Substantia nigra (tissue), 51 donors: ENCODE measurements at places on chromosomes 11 and 22.

DNA sequence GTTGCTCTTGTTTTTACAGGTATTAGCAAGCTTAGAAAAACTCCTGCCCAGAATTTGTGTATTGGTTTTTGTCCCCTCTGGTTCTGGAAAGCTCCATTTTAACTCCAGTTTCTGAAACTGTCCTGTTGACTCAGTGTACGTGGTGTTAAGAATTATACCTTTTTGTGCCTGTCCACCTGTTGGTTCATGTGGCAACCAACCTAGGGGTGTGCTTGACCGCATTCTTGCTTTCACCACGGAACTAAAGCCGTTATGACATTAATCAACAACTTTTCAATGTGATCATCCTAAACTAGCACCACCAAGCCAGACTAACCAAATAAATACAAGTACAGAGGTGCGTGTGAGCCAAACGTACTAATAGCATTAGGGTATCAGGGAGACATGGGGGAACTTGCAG lies 56.0 kb upstream of the PTH start:
- DNase-seq: no peak

DNA sequence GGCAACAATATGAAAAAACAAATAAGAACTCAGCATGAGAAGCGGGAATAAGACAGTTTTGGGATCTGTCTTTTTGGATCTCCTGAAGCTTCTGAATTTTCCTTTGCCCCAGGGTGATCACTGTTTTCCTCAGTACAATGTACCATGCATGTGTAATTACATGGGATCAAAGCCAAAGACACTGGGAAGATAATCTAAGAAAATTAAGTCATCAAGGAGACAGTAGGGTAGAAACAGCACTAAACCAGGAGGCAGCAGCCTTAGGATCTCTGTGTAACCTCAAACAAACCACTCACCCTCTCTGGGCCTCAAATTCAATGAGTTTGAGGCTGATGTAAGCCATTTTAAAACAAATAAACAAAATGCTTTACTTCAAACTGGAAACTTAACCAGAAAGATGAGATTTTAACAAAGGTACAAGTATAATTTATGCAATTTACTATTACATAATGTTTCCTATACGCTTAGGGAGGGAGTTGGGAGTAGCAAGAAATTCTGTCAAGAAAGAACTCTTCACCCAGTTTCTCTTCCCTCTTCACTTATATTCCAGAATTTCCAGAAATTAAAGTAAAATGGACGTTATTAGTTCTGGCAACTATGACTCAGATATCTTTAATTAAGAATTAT lies 77.0 kb downstream of the RAB30 start:
- DNase-seq: no peak

GRCh38 chr11:30458541-30458940 lies 127.6 kb downstream of the MPPED2 start:
- no peak for DNase-seq

DNA sequence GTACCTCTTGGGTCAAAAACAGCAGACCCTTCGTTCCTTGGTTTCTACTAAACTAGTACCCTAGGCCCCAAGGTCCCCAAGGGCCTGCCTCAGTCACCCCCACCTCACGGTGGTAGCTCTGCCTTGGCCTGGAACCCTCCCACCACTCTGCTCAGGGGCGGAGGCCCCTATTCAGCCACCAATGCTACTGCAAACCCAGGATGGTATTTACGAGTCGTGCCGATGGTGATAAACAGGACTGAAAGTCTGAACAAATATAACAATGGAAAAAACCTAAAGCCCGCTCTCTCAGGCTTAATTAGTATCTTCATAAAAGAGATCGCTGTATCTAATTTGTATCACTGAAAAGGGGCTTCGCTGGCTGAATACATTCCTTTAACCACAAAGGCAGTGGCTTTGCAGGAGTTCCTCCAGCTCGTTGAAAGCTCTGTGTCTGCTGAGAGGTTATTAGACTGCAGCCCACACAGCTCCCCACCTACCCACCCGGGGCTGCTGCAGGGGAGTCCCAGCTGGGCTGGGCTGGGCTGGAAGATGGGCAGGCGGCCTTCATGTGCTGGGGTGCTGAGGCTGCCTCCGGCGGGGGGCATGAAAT lies 15.2 kb downstream of the SHISAL1 start:
- DNase-seq: no peak

- DNase-seq: no peak
Observed at GRCh38 chr22:29456211-29456671, 17.9 kb downstream of the RFPL1 start.

DNA sequence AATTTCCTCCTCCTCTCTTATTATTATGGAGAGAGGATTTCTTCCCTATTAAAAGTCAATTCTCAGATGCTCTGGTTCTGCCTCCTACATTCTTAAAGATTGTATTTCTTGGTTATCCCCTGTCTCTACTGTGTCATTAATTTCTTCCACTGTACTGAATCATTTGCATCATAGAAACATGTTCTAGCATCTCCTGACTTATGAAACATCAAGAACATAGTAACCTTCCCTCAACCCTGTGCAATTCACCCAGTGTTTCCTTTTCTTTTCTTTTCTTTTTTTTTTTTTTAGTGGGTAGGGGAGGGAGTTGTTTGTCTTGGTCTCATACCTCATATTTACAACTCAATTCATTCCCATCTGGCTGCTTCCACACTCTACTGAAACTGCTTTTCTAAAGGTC lies 288.0 kb upstream of the PLET1 start:
- DNase-seq: no peak

- no peak for DNase-seq
Observed at GRCh38 chr11:18088366-18088765, 17.5 kb downstream of the SAAL1 start.

- DNase-seq: no peak
Observed at GRCh38 chr11:66904981-66905521, 48.2 kb downstream of the LRFN4 start.

DNA sequence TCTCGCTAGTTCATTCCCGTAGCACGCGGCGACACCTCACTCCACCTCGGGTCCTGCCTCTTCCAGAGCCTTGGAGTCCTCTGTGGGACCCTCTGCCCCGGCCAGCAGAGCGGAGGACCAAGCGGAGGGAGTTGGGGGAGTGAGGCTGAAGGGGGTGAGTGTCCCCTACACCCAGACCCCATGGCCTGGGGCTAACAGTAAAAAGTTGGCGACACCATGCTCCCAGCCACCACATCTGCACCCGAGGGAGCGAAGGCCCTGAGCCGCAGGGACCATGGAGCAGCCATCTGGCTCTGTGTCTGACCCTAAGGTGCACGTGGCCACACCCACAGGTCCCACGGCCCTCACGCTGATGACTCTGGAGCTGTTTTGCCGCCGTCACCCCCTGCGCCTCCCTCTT lies 293.8 kb downstream of the BRD1 start:
- no peak for DNase-seq

GRCh38 chr11:61679893-61680621 lies at the start of gene DAGLA:
TSS of gene DAGLA (plus strand) at chr11:61680391. CDS start at chr11:61720156, 39,765 bp downstream.
- peak; percentile 49 for DNase-seq
